Left ventricle myocardium superior (tissue), 1 donor: ENCODE measurements at places on chromosomes 11 and 22. TPM values are rescaled to one million over a fixed set of nuclear protein-coding genes. Genes with fewer than 3 reads are reported as not detected.

SERPIND1 gene
- not detected for total RNA-seq

DNA sequence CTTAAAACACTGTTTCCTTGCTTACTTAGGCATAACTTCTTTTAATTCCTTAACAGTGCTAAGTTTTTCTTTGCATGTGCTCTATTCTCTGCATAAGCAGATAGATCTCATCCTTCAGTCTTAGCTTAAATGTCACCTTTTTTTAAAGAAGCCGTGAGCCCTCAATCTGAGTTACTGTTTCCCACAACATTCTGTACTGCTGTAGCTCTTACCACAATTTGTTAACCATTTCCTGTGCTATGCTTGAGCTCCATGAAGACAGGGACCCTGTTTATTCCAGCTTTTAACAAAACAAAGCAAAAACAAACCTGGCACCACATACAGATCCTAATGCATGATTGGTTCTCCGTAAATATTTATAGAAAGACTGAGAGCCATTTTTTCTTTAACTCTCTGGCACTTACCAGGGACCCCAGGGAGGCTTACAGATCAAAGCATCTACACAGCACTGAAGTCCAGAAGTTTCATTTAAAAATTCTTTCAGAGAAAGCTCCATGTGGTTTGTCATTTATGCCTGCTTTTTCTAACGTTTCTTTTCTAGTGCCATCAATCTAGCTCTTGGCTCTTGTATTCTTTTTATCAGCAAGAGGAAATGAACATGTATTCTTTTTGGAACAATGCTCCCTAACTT is 74.9 kb downstream of the DYNC2H1 start:
- no peak for DNase-seq

GRCh38 chr11:86594746-86595145 is 77.7 kb downstream of the ME3 start:
- DNase-seq: no peak

GRCh38 chr11:32494629-32495028 is 59.3 kb upstream of the WT1 start:
- DNase-seq: no peak
